ENCODE measurements at places on chromosomes 7 and 10. TPM values are rescaled to one million over a fixed set of nuclear protein-coding genes. Genes with fewer than 3 reads are reported as not detected.

DNA sequence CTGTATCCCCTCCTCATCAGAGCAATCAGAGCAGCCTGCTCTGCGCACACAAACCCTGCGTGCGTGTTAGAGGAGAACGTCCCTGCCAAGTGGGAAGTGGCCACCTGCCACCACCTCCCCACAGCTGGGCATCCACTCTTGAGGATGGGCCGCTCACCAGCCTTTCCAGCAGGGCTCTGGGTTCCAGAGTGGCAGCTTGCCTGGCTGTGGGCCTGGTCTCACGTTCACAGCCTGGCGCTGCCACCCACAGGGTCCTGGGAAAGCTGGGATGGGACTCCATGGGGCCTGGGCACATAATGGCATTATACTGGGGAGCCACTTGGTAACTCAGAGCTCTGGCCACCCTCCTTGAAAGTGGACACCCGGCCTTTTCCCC, 151.1 kb upstream of the PPP2R2D start:
- no peak for DNase-seq

DNA sequence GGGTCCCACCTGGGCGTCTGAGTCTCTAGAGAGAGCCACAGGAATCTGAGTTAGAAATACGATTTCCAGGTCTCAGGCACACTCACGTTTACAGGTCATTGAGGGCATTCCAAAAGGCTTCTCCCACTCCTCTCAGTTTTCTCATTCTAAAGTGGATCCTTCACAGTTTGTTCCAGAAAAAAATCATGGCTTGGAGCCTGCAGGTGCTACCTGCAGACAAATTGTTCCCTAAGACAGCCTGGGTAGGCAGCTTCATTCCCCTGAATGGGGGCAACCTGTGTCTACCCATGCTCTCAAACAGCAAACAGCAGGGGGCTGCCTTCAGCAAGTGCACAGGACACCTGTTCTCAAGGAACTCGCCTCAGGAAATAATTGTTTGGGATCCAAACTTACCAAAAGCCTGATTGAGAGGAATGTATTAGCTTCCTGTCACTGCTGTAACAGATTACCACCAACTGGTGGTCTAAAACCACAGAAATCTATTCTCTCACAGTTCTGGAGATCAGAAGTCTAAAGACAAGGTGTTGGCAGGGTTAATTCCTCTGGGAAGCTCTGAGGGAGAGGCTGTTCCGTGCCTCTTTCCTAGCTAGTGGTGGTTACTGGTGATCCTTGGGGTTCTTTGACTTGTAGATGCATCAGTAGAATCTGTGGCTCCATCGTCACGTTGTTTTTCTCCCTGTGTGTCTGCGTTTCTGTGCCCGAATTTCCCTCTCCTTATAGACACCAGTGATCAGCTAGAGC, 117.2 kb downstream of the RAB11FIP2 start:
- DNase-seq, result no peak

- DNase-seq, result no peak
Observed at GRCh38 chr7:46838463-46838862, 743.4 kb downstream of the TNS3 start.

DNA sequence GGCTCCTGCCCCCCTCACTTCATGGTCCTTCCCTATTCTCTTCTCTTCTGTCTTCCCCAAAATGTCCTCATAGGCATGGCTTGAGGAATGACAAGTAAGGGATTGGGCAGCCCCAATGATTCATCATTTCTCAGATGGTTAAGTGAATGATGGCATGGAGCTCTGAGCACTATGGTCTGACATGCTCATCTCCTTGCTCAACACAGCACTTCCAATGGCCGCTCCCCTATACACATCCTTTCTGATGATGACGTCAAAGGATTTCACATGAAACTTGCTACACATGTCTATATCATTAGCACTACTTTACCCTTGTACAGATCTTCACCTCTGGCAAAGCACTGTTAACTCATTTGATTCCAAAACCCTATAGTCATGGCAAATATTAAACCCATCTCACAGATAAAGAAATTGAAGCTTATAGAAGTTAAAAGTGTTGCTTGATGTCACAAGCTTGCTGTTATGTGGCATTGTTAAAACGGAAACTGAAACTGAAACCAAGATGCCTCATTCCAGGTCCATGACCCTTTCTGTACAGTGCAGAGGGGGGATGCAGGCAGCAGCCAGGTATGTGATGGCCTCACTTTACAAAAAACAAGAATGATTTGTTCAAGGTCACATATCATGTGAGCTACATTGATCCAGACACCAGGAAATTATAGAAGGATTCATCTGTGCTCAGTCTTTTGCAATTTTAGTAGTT, 90.0 kb upstream of the PLXNA4 start:
- DNase-seq, result no peak

DNA sequence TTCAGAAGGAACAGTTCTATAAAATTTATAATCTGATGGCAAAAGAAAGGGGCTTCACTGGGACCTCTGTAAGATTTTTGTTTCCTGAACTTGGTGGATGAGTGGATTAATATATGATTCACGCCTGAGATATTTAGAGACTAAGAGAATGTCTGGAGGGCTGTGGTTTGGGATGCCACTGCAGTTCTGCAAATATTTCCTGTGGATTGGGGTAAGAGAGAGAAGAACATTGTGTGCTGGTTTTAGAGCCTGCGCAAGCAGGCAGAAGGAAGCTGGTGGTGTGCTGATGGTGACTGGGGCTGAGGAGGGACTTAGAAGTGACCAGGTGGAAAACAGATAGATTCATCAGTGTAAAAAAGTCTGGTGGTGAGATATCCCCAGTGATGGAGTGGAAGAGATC, 87.0 kb downstream of the SUGCT start:
- no peak for DNase-seq

DNA sequence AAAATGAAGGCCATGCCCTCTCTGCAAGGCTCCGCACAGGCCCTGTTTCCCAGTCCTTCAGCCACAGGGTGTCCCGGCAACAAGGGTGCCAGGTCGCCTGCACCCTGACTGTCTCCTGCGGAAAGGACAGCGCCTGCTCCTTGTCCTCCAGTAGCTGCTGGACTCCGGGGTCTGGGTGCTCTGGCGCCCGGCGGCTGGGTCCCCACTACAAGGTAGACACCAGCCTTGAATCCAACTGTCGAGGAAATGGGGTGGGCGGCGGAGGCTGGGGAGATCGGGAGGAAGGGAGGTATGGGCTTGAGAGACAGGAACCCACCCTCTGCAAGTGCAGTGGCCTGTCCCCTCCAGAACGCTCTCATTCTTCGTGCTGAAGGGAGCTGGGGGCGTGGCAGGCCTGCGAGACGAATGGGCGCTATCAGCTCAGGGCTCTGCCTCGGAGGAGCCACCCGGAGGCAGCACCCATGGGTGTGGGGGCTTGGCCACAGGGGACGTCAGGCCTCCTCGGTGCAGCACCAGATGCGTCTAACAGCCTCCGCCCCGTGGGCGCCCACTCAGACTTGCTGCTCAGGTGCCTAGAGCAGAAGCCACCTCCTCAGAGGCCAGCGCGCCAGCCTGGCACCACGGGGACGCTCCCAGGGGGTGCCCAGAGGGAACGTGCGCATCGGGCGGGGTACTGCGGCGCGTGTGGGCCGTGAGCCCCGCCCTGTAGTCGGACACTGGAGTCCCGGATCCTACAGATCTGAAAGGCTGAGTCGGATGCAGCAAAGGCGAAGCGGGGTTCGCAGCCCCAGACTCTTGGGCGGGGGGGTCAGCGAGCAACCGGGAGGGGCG, 15.6 kb downstream of the ADAM8 start:
- no peak for DNase-seq

DNA sequence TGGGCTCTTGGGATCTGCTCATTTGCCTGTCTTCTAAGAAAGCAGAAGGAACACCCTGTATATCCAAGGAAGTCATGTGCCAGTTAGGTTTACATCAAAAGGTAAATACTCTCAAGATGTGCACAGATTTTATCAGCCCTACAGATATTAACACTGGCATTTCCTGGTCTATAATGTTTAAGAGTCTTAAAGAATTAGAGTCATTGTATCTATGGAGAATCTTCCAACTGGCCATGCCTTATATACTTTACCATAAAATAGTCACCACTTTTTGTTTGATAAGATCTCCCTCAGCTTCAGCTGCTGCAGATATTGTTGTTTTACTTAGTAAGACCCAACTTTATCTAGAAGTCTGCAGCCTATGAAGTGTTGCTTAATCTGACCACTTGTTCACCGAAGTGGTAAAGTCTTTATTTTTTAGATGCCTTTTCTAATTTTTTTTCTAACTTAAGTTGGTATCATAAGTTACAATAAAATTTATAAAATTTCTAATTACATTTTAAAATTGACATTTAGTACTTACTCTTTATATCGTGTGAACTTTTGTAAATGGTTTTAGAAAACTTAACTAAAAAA, 58.5 kb downstream of the CPED1 start:
- no peak for DNase-seq

DNA sequence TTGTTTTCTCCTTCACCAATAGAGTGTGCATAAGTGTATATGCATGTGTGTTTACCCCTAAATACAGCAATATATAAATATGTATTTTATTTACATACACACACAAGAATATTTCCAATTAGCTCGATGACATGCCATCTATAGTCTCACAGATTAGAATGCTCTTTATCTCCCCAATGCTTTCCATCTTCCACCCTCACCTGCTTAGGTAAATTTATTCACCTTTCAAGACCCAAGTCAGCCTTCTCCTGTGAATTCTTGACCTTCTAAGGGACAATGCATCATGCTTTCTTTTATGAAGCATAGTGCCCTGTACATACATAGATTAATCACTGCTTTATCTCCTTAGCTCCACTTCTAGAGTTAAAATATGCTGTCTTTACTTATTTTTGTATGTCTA, 49.7 kb downstream of the SEMA3A start:
- DNase-seq, result no peak

DNA sequence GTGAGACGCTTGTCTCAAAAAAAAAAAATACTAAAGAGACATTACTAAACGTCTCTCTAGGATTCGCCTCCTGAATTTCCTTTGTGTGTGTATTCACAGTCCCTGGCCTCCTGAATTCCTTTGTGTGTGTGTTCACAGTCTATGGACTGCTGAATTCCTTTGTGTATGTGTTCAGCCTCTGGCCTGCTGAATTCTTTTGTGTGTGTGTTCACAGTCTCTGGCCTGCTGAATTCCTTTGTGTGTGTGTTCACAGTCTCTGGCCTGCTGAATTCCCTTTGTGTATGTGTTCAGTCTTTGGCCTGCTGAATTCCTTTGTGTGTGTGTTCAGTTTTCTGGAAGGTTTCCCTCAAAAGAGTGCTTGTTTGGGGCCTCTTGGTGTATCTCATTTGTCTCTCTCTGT, 8.2 kb downstream of the BMS1 start:
- no peak for DNase-seq

- no peak for DNase-seq
Observed at GRCh38 chr7:130673066-130673465, 4.5 kb upstream of the COPG2 start.

DNA sequence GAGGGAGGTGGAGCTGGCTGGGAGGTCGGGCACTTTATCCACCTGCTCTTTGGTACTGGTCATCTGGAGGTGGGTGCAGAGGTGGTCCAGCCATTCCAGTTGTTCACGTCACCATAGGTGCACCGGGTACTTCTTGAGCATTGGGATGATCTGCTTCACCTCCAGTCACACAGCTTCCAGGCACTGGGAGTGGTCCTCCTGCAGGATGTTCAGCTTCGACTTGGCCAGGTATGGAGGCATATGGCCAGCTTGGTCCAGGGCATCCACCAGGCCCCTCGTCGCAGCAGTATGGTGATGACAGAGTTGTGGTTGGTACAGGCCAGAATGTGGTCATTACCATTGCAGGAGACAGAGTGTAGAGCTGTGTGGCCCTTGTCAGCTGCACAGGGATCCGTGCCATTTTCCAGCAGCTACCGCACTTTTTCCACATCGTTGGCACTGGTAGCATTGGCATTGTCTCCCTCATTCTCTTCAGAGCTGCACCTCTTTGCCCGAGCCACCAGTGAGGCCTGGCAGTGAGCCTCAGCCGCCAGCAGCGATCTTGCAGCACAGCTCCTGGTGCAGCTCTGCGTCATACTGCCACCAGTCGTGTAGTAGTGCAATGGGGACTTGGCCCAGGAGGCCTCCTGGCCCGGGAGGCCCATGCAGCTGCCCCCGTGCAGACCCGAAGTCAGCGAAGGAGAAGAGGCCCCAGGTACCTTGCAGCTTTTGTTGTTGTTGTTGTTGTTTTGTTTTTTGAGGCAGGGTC, 150.9 kb downstream of the ZNF22 start:
- no peak for DNase-seq

GRCh38 chr10:93290661-93291354, 191.3 kb downstream of the MYOF start:
- no peak for DNase-seq

DNA sequence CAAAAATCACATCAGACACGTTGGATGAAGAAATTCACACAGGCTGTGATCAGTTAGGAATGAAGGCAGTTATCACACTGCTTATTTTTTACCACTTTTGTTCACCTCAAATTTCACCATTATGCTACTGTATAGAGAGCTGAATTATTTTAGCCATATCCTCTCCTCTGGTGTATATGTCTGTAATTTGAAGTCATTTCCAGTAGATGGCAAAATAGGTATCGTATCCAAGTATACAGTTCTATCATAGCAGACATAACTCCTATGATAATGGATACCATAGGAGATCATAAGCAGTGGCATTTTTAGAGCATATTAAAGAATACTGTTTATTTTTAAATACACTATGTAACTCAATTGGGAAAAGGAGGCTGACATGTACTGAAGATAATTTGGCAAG, 909.7 kb downstream of the DNAJB9 start:
- no peak for DNase-seq

- no peak for DNase-seq
Observed at GRCh38 chr7:106329408-106329807, 44.6 kb upstream of the NAMPT start.

DNA sequence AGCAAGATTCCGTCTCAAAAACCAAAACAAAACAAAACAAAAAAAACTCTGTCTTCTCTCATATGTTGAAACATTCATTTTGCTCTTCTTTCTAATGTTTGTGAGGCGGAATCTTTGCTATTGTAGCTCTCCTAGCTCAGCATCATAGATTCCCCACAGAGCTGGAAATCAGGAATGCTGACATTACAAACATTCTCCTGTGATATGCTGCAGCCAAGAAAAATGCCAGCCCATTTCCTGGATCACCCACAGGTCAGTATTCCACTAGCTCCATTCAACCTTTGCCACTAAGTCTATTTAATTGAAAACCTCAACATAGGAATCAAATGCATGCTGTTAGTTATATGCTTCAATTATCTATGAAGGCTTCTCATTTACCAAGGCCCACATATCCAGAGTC, 186.3 kb downstream of the IPMK start:
- no peak for DNase-seq

GRCh38 chr7:29343399-29343798, 148.8 kb downstream of the CHN2 start:
- no peak for DNase-seq

- DNase-seq, result no peak
Observed at GRCh38 chr10:104819731-104820130, 178.6 kb downstream of the SORCS3 start.

- DNase-seq, result no peak
Observed at GRCh38 chr7:129417073-129417472, 17.2 kb upstream of the STRIP2 start.

GRCh38 chr7:151710121-151710640, 166.7 kb downstream of the PRKAG2 start:
- no peak for DNase-seq

Gene ANAPC16
- 178 TPM for polyA plus RNA-seq

Gene PLAC9
- polyA plus RNA-seq, result 27.7 TPM

Gene PNLIPRP3
- polyA plus RNA-seq, result not detected

Gene GPR15LG
- 0.17 TPM for polyA plus RNA-seq

Gene DNAJB9
- 46.6 TPM for polyA plus RNA-seq

Gene ATXN7L1
- polyA plus RNA-seq, result 12.9 TPM

Gene VPS37D
- polyA plus RNA-seq, result 17.7 TPM

Gene CD36
- polyA plus RNA-seq, result 33.3 TPM

Measured in renal cortex interstitium (tissue), 15 donors.